Stimulated activated CD4-positive, alpha-beta T cell treated with anti-CD3 and anti-CD28 coated beads, Interleukin-12 subunit alpha, Interleukin-12 subunit beta, amount 100 ng/mL, for 24 hours (primary cell): ENCODE measurements at places on chromosomes 1 and 21.
A peak's percentile ranks its signal among the peaks of the same experiment; 100 is the strongest.

GRCh38 chr1:32969566-32969965, 5.0 kb upstream of the RNF19B start:
- DNase-seq, result no peak

GRCh38 chr1:29062157-29062942, 61.4 kb downstream of the TMEM200B start:
- DNase-seq, result peak; percentile 27

DNA sequence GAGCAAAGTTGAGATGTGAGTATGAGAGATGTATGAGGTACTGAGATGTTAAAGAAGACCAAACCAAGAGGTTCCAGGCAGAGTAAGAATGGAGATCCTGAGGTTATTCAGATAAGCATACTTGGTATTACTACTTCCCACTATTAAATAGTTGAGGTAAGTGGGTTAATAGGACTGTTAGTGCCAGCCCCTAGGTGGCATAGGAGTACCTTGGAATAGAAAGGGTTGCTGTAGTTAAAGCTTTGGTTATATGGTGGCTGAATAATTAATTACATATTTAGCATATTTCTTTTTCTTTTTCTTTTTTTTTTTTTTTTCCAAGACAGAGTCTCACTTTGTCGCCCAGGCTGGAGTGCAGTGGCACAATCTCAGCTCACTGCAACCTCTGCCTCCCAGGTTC, 397.9 kb upstream of the TMPRSS15 start:
- no peak for DNase-seq

GRCh38 chr1:150551784-150552127, 2.5 kb downstream of the ADAMTSL4 start:
- no peak for DNase-seq

GRCh38 chr1:206015071-206015470, 8.6 kb downstream of the CTSE start:
- no peak for DNase-seq

GRCh38 chr1:89129911-89130310, 4.0 kb upstream of the GBP2 start:
- DNase-seq, result no peak
